ENCODE measurements at places on chromosomes 7 and 10.

DNA sequence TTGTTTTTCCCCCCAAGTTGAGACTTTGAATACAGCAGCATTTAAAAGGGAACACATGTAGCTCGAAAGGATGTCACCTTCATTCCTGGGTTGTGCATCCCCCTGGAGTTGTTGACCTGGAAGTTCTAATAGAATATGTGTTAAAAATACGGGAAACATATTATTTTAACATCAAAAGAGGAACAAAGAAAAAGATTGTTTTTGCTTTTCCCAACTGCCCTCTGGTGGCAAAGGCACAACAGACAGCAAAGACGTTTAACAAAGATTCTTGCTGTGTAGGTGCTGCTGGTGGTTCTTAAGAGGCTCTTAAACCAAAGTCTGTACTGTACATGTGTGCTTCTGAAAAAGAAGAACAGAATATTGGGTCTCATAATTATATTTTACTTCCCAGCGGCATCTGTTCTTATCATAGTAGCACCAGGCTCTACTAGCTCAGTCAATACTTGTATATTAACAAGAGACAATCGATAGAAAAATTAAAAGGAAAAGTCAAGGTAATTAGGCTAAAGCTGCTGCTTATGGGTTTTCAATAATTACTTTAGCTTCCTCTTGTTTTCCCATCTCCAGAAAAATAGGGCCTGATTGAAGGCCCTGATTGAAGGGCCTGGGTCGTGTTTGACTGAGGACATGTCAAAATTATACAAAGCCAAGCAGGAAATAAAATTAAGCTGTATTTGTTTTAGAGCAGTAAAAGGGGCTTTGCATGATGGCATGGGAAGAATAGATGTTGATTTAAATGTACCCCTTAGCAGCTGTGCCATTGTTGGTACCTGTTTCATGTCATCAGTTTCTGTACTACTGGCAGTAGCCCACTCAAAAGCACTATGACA lies 384.2 kb upstream of the LRGUK start:
- DNase-seq = peak; percentile 11

- no peak for DNase-seq
Observed at GRCh38 chr10:12735843-12736462, 265.6 kb downstream of the CCDC3 start.

- DNase-seq = no peak
Observed at GRCh38 chr10:21150166-21150565, 253.1 kb upstream of the NEBL start.

DNA sequence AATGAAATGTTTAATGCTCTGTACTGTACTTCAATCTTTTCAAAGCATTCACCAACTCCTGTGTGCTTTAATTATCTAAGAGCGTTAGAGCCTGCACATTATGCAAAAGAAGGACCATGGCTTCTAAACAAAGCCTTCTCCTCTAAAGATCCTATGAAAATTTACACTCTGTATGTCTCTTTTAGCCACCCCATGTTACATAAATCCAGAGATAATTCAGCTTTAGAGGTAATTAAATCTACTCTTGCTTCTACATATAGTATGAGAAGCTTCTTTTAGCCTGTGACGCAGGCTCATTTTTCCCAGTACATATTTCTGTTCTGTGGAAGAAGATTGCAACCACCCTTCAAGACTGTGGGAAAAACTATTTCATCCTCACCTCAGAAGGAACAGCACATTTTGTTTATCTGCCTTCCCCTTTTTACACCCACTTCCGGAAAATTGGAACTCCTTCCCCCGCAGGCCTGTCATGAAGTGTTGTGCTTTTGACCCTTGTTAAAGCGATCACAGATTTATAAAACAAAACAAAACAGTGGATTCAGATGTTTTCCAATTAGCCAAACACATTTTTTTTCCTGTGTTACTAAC lies 8.1 kb upstream of the TAS2R16 start:
- DNase-seq = no peak

DNA sequence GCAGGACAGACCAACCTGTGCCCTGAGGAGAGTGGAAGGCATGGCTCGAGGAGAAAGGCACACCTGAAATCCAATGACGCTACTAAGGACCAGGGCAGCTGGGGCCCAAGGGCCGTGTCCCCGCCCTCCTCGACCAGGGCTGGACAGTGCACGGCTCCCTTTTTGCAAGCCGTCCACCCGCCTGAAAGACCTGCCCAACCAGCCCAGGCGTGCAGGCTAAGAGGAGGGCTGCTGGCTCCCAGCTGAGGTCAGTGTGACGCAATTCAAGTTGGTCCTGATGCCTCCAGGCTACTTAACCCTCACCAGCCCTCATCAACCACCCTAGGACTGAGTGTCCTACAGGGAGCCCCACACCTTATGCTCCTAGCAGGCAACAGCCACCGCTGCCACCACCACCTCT lies 69.3 kb downstream of the DLG5 start:
- no peak for DNase-seq

GRCh38 chr10:95306318-95306650 lies 15.5 kb upstream of the PDLIM1 start:
- no peak for DNase-seq

GRCh38 chr7:42590771-42591310 lies 321.0 kb downstream of the C7orf25 start:
- DNase-seq = no peak

- DNase-seq = peak; percentile 74
Observed at GRCh38 chr10:79242620-79243152, 104.6 kb upstream of the PPIF start.

GRCh38 chr7:69114374-69114773 lies 483.9 kb upstream of the AUTS2 start:
- no peak for DNase-seq

GRCh38 chr7:147308539-147308938 lies 1191.9 kb downstream of the CNTNAP2 start:
- DNase-seq = no peak

DNA sequence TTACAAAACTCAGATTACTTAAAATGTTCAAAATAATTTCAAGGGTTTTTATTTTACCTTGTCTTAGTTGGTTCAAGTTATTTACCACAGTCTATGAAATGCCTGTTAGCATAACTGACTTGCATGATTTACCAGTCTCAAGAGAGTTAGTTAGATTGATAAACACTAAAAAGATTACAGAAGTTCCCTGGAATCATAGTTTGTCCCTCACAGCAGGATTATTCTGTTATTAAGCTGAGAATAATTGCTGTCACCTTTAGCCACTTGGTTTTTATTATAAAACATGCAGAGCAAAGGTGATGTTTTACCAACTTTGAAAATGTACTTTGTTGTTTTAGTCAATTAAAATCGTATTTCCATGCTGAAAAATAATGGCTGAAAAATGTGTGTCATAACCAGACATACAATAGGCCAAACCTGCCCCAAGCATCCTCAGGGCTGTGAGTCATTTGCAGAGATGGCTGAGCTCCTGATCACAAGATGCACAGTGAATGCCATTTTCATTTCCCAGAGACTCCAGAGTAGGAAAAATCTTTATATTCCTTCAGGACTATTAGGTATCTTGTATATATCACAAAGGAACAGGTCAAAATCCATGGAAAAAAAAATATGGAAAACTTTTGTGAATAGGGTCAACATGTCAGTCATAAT lies 87.8 kb upstream of the DKK1 start:
- DNase-seq = no peak

DNA sequence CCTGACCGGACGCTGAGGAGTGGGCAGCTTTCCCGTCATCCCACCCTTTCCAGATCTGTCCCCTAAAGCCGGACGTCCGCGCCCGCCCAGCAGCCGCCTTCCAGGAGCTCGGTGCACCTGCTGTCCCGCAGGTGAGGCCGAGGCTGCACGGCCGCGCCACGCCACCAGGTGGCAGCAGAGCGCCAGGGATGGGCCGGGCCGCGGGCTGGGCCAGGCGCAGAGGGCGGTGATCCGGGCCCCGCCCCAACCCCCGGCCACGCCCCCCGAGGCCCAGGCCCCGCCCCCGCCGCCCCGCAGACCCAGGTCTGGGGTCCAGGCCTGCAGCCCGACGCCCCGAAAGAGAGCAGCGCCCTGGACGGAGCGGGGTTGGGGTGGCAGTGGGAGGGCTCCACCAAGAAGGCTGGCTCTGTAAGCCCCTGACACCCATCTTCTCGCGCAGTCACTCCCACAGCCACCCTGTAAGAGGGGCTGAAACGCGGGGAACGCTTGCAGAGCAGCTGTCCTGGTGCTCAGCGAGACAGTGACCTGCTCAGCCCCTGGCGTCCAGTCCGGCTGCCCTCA lies 32.2 kb downstream of the FOXL3 start:
- peak; percentile 60 for DNase-seq

- no peak for DNase-seq
Observed at GRCh38 chr10:89238956-89239644, 12.5 kb downstream of the LIPA start.

- DNase-seq = no peak
Observed at GRCh38 chr10:84902553-84902952, 574.2 kb downstream of the CCSER2 start.

DNA sequence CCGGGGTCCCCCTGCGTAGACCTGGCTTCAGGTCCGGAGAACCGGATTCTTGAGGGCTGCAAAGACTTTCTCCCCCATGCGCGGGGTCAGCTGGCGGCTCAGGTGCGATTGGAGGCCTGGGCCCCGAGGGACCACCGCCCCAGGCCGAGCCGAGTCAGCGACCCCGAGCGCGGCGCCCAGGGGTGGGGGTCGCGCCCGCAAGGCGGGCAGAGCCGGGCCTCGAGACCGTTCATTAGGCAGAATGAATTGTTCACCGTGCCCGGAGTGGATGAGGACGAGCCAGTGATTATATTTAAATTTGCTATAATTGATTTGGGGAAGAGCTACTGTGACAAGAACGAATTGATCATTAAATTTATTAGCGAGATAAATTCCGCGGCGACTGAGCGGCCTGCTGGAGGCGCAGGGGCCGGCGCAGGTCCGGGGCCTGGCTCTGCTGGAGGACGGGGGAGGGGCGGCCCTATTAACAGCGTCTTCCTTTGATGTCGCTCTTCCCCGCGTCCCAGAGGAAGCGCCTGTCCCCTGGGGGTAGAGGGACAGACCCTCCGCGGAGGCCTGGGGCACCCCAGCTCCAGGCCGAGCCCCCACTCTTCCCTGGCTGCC lies 7.5 kb downstream of the MNX1 start:
- no peak for DNase-seq

DNA sequence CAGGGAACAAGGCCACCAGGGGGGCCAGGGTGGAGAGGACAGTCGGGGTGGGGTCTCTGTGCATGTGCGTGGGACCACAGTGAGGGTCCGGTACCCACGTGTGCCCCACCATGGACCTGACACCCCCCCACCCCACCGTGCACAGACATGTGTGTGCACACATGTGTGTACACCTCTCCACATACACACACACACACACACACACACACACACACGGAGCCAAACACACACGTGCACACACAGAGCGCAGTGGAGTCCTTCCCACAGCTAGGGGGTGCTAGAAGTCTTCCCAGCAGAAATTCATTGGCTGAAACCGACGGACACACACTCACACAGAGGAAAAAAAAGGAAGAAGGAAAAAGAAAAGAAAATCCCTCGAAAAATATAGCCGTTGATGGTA lies 42.8 kb upstream of the GNA12 start:
- peak; percentile 66 for DNase-seq

- DNase-seq = peak; percentile 61
Observed at GRCh38 chr10:59465088-59465487, 102.7 kb upstream of the FAM13C start.

- DNase-seq = peak; percentile 33
Observed at GRCh38 chr10:7424315-7424714, 13.5 kb upstream of the SFMBT2 start.

GRCh38 chr10:130409931-130410330 lies 273.7 kb downstream of the GLRX3 start:
- DNase-seq = no peak

DNA sequence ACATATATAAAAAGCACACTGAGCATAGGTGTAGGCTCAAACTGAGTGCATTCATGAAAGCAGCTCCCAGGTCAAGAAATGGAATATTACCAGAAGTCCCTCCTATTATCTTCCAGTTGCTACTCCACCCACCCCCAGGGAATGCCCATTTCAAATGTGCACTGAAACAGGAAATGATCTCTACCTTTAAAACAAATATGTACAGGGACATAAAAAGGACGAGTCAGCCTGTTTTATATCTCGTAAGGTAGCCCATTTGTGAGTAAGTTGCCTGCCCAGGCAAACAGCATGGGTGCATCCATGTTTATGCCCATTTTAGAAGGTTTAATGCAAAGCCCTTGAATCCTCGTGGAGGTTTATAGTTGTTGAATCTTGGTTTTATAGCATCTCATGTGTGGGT lies 10.4 kb downstream of the FFAR4 start:
- no peak for DNase-seq

GRCh38 chr7:249989-250388 lies 40.0 kb upstream of the FOXL3 start:
- no peak for DNase-seq

DNA sequence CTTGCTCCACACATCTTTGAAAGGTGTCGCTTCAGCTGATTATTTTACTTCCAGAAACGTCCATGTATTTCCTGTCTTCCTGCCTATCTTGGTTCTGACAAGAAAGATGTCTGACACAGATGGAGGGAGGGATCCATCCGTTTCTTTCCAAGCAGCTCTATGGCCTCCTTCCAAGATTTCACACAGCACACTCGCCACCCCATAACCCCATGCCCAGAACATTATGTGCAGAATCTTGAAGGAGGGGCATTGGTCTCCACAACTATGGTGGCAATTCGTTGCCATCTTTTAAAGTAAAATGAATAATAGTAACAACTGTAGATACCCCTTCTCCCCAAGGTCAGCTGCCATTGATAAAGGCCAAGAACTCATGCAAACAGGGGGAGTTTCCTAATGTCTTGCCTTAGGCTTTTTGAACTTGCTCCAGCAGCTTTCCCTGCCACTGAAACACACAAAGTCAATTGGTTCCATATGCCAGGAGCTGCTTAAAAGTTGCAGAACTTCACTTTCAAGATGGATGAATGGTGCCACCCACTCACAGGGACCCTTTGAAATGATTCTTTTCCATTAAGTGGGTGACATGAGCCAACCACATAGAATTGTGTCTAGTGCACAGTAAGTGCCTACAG lies 60.0 kb downstream of the VSTM4 start:
- no peak for DNase-seq

- no peak for DNase-seq
Observed at GRCh38 chr10:64477791-64478190, 956.6 kb downstream of the REEP3 start.

DNA sequence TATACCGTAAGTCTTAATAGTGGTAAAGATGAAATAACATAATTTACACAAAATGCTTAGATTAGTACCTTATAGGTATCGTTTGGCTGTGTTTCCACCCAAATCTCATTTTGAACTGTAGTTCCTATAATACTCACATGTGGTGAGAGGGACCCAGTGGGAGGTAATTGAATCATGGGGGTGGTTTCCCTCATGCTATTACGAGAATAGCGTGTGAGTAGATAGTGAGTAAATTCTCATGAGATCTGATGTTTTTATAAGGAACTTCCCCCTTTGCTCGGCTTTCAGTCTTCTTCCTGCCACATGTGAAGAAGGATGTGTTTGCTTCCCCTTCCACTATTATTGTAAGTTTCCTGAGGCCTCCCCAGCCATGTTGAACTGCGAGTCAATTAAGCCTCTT lies 426.3 kb upstream of the POT1 start:
- no peak for DNase-seq
